CD8-positive, alpha-beta T cell (primary cell): ENCODE measurements at places on chromosomes 1 and 21.

- no peak for DNase-seq
Measured at GRCh38 chr1:115805597-115805996, 35.3 kb downstream of the NHLH2 start.

DNA sequence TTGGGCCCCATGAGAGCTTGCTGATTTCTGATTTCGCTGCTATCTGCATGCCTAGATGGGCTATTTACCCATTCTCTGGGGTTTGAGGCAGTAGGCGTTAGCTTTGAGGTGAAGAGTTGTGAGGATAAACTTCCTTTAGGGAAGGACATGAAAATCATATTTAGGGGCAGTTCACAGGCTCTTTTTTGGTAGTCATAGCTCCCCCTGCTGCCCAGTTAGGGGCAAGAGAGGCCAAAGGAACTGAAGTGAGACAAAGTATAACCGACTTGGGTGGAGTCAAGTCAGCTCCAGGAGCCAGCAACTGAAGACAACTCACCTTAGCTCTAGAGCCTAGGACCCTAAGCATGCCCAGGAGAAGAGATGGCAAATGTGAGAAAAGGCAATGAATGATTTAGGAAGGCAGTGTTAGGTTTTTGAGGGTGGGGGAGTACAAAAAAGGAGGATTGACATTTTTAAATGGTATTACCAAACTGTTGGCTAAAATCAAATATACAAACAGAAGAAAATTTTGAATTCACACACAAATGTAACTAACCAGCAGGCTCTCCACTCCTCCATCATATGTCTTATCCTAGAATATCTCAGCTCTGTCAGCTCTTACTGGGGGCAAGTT is 625.2 kb downstream of the LMO4 start:
- DNase-seq: peak; percentile 10

- no peak for DNase-seq
Measured at GRCh38 chr1:93773049-93773838, 91.6 kb upstream of the BCAR3 start.

DNA sequence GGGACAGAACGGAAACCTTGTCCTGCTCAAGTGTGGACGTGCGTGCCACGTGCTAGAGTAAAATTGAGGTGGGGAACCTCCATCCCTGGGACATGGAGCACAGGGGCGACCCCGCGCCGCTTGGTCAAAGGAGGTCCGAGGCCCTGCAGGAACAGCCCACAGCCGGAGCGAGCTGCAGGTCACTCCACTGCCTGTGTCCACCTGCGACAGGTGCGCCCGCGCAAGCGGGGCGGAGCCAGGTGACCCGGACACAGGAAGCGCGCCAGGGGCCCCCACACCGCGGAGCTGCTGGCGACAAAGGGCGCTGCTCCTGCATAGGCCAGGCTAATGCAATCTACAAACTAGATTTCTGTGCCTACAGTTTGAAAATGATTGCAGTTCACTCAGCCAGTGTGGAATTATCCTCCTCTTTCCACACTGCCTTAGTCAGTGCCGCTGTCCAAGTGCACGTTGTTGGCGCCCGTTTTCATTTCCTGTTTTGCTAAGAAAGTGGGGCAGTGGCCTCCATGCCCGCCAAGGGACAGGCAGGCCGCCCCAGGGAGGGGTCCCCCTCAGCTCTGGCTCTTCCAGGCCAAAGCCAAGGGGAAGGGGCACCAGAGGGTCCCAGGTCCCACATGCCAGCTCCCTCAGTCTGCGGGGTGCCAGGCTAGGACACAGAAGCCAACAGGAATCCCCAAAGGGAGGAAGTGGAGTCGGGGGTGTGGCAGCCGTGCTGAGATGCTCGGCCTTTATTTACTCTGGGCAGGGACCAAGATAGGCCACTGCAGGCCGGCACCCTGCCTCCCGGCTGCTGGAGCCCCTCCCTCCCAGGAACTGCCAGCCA is 4.3 kb upstream of the NADK start:
- DNase-seq: peak; percentile 32
